ENCODE measurements at places on chromosomes 13 and 19. TPM values are rescaled to one million over a fixed set of nuclear protein-coding genes. Genes with fewer than 3 reads are reported as not detected.

Gene PTPRS
- total RNA-seq, result 0.20 TPM

Gene CACNG7
- not detected for total RNA-seq

Gene MEDAG
- not detected for total RNA-seq

Gene CADM4
- total RNA-seq, result 0.33 TPM

Gene SPRED3
- total RNA-seq, result 3.8 TPM

Gene MYO1F
- 359 TPM for total RNA-seq

Gene SHISA2
- 0.36 TPM for total RNA-seq

Gene ZIK1
- total RNA-seq, result 11.3 TPM

Gene LPAR6
- 89.0 TPM for total RNA-seq

Gene USPL1
- 31.8 TPM for total RNA-seq

Gene CGB5
- total RNA-seq, result not detected

Gene CLDN10
- total RNA-seq, result not detected

Gene FRY
- total RNA-seq, result 19.2 TPM

Gene FOSB
- total RNA-seq, result 4.7 TPM

Gene SMIM24
- total RNA-seq, result not detected

Gene CPAMD8
- total RNA-seq, result 2.0 TPM

Gene KLK10
- not detected for total RNA-seq

Gene ZNF628
- 8.1 TPM for total RNA-seq

Gene DMRTC2
- total RNA-seq, result not detected

Gene APOE
- total RNA-seq, result 11.9 TPM

Gene ZNF548
- 103 TPM for total RNA-seq

Gene RFPL4AL1
- not detected for total RNA-seq

Gene CGB3
- not detected for total RNA-seq

Gene PLPP2
- total RNA-seq, result 0.70 TPM

Gene ZFP14
- 21.2 TPM for total RNA-seq

Gene ZNF600
- 43.3 TPM for total RNA-seq

Gene CBLC
- total RNA-seq, result not detected

Gene PDE4C
- 0.52 TPM for total RNA-seq

Gene PRODH2
- not detected for total RNA-seq

Gene NCCRP1
- total RNA-seq, result not detected

Gene HOMER3
- 2.4 TPM for total RNA-seq

Gene C1QTNF9B
- total RNA-seq, result not detected

Gene C1QTNF9
- not detected for total RNA-seq

Gene CD37
- total RNA-seq, result 330 TPM

Gene SLC10A2
- not detected for total RNA-seq

Gene SIGLEC6
- not detected for total RNA-seq

Gene RNF225
- not detected for total RNA-seq

Gene PNKP
- total RNA-seq, result 171 TPM

Gene SBK2
- total RNA-seq, result not detected

Gene CACNG6
- not detected for total RNA-seq

Gene THSD8
- 3.2 TPM for total RNA-seq

Gene TNFRSF19
- not detected for total RNA-seq

Gene ZNF470
- total RNA-seq, result 4.9 TPM

Gene FIZ1
- total RNA-seq, result 26.4 TPM

Gene TRIM13
- 32.4 TPM for total RNA-seq

Gene TNFSF11
- 0.38 TPM for total RNA-seq

Gene COL5A3
- 4.3 TPM for total RNA-seq

Gene JOSD2
- 29.5 TPM for total RNA-seq

Gene KLK12
- total RNA-seq, result not detected

Gene NDUFB7
- 67.2 TPM for total RNA-seq

Gene CYSLTR2
- total RNA-seq, result 3.3 TPM

Gene ZNF587B
- total RNA-seq, result 28.4 TPM

Gene TGDS
- 16.8 TPM for total RNA-seq

Gene CEACAM16
- total RNA-seq, result not detected

Gene SLC17A7
- 0.25 TPM for total RNA-seq

Gene SPACA4
- total RNA-seq, result not detected
